ENCODE measurements at places on chromosomes 1 and 21.

GRCh38 chr1:109020693-109021257 is 21.1 kb downstream of the WDR47 start:
- no peak for DNase-seq

- no peak for DNase-seq
Observed at GRCh38 chr1:33346927-33347649, 26.2 kb upstream of the A3GALT2 start.

- DNase-seq, result no peak
Observed at GRCh38 chr1:54845772-54846171, 41.2 kb downstream of the DHCR24 start.

DNA sequence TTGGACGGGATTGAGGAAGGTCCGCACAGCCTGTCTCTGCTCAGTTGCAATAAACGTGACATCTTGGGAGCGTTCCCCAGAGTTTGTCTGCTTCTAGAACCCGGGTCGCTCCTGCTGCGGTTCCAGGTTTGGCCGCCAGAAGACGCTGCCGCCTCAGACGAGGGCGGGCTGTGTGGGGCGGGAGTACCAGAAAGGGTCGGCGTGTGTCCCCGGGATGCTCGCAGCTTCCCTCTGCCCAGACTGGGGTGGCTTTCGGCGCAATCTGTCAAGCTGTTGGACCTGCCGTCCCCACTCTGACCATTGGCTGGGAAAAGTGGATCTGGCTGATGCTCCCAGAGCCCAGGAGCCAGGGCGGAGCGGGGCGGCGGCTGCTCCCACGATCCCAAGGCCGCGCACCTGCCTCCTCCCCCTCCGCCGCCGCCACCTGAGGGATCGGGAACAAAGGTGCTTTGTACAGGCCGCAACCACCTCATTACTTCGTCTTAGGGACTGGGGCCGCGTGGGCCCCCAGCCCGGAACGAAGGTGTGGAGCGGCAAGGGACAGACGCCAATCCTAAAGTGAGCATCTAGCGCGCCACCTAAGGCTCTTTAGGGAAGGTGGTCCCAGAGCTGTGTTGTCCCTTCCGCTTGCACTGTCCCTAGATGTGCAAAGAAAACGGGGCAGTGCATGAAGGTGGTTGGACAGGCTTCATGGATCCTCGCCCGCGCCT is 683 bp upstream of the EFNA4 start:
- no peak for DNase-seq

- DNase-seq, result peak; percentile 94
Observed at GRCh38 chr1:205227584-205228013, at the start of gene TMCC2. TSS of gene TMCC2 (plus strand) at chr1:205227946. CDS start at chr1:205228565, 619 bp downstream.

DNA sequence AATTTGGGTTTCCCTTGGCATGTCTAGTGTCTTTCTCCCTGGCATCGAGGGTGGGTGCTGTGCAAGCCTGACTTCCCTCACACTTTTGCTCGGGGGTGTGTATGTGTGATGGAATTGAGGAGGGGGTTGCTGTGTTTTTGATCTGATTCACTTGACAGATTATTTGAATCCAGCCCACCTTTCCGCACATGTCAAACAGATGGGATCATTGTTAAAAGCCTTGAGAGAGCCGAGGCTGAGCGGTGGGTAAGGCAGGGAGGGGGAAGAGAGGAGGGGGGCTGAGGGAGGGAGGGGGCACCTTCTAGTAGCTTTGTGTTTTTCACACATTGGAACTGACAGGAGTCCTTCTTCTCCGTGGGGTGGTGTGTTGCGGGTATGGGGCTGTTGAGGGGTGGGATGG is 90.0 kb downstream of the PAPPA2 start:
- no peak for DNase-seq

DNA sequence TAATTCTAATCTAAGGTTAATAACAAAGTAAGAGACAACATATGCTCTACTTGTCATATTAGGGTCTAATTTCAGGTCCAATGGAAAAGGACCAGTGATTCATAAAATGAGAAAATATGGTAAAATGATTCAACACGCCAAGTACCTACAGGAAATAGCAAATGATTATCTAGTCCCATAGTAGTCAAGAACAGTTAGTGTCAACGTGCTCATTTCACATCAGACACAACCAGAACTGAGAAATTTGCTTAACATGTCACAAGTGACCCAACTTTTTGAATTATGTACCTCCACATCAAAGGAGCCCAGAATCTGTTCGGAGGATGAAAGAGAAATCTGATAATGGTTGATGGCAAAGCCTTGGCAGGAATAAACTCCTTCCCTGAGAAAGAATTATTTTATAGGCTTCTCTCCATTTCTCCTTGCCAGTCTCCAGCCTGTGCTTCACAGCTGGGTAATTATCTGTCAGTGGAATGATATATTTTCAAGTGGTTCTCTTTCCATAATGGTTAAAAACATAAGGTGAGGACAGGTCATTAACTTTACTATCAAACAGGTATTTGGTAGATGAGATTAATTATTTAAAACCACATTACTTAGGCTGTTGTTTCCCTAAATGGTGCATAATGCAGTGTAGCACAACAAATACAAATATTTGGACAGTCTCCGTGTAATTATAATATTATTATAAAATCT is 83.2 kb downstream of the APP start:
- DNase-seq, result no peak

DNA sequence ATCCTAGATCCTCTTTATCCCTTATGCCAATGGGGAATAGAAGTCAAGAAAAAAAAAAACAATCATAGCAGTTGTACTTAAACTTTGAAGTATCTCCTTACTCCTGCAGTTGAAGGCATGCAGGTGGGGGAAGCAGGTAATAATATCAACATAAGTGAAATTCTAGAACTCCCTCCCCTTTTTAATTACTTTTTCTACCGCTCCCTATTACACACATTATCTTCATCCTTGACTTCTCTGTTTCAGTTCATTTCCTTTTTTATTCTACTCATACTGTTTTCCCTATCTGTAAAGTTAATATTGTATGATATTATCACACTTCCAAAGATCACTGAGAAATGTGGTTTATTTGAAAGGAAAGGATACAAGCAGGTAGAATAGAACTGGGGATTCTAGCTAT is 962.0 kb downstream of the PLA2G4A start:
- no peak for DNase-seq

- DNase-seq, result no peak
Observed at GRCh38 chr1:87666681-87667080, 338.0 kb downstream of the LMO4 start.

Measured in NCI-H187 treated with DMSO at 0.1 percent for 48 hours (cell line).